ENCODE measurements at places on chromosomes 1 and 21.

- DNase-seq: peak; percentile 30
These were observed 1.1 kb downstream of the GPR25 start for GRCh38 chr1:200873671-200874397.

GRCh38 chr1:174198202-174198601 is 38.9 kb downstream of the RABGAP1L start:
- no peak for DNase-seq

GRCh38 chr1:33036051-33036525 is 595 bp downstream of the AK2 start:
- peak; percentile 70 for DNase-seq

DNA sequence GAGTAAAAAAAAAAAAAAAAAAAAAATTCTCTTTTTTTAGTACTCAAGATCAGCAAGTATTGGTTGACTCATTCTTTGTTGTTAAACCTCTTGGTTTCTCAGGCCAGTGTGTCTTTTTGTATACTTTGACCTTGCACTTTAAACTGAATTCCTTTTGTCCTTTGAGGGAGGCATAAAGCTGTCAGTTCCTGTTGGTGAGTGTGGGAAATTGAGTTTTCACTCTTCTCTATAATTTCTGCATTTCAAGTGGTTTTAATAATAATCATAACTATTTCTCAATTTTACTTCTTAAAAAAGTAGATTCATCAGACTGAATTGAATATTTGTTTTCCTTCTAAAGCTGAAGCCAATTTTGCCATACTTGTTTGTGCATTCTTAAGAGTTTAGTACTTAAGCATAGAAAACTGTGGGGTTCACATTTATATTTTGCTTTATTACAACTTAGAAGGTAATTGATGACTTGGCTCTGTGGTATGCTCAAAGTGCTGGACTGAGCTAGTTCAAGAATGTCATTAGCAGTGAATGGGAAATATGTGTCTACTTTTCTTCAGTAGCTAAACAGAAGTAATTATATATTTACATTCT is 43.4 kb downstream of the ITSN1 start:
- DNase-seq: peak; percentile 82

DNA sequence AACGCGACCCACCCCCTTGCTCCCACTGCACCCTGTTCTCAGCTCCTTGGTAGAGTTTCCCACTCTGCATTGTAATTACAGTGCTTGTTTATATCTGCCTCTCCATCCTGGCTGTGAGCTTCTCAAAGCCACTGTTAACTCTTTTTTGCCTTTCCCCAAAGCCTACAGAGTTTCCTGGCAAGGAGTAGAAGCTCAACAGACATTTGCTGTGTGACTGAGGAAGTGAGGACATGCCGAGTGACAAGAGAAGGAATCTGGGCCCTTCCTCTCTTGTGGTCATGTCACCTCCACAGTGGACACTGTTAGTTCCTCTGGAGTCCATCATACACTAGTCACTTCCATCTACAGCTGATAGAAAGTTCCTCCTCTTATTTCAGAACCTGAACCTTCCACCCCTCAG is 6.1 kb upstream of the IGSF8 start:
- DNase-seq: no peak

- DNase-seq: no peak
These were observed 46.1 kb downstream of the RAVER2 start for GRCh38 chr1:64790832-64791487.

DNA sequence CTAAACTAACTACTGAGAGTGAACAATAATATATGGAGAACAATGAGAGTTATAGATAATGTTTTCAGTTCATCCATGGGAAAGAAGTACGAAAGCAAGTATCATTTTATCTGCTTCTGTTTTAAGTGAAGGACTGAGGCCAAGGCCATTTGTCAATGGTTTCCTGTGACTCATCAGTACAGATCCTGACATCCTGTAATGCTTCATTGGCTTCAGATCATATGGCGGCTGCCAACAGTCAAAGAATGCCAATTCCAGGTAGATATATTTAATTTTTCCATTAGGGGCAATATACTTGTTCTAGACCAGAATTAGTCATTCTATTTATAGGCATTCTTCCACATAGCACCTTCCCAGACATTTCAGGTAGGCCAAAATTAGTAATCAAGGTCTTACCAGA is 97.3 kb downstream of the USH2A start:
- no peak for DNase-seq

DNA sequence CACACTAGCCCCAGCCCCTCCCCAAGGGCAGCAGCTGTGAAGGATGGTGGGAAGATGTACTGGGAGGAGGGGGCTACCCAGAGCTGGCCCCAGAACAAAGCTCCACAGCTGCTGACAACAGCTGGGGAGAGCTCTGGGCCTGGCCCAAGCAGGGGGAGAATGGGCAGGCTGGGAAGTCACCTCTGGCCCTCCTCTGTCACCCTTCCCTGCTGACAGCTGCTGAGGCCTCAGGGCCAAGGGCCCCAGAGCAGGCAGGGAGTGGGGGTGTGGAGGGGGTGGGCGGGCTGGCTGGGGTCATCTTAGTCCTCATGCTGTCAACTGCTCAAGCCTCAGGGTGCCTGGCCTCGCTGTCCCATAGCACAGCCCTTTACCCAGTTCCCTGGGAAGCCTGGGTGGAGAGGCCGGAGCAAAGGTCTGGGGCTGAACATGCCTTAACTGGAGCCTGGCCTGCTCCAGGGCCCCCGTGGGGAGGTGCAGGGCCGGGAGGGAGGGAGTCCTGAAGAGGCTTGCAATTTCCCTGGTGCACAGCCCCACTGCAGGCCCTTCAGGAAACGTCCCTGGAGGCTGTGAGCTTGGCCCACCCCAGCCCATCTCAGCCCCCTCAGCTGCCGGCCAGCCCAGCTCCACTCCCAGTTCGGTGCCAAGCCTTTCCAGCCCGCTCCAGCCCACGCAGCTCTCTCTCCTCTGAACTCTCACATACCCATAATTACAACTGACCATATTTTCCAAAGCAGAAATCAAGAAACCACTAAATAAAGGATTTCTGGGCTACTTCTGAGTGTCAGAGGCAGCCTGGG is 25.7 kb downstream of the HSPG2 start:
- DNase-seq: peak; percentile 82

DNA sequence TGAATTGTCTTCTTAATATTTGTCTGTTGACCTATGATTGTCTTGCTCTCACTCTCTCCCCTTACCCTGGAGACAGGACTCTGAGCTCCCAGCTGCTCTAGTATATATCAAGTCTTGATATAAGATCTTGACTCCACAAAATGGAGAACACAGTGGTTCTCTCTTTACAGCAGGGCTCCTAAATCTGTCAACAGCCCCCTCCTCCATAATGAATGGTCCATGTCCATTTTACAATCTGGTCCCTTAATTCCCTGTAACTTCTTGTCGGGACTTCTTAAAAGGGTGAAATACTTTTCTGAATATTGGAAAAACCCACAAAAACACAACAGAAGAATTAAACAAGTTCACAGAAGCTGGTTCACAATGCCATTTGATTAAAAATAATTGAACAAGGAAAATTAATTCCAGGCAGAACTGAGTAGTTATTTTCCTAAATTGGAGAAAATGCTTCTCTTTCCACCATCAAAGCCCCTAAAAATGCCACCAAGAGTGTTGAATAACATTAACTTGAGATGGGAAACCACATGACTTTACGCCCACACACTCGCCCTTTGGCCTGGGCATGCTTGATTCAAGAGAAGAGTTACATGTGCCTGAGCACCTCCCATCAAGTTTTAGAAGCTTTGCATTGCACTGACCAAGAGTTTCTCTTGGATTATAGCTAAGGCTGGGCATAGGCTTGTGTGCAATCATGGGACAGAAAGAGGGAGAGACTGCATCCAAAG is 109.8 kb downstream of the TOMM20 start:
- DNase-seq: no peak
